Caki2 (cell line): ENCODE measurements at places on chromosomes 7 and 10. TPM values are rescaled to one million over a fixed set of nuclear protein-coding genes. Genes with fewer than 3 reads are reported as not detected.

Gene RNF133
- total RNA-seq = not detected in 2 replicates

Gene CUTC
- 13.4 and 21.3 TPM in 2 replicates for total RNA-seq

Gene NEUROD6
- total RNA-seq = not detected in 2 replicates

Gene NPTX2
- total RNA-seq = 38.3 and 40.5 TPM in 2 replicates

Gene LRMDA
- total RNA-seq = 18.7 and 20.3 TPM in 2 replicates

Gene RNLS
- 1.5 and 19.1 TPM in 2 replicates for total RNA-seq

Gene ARMC3
- 4.0 and 5.2 TPM in 2 replicates for total RNA-seq

Gene EXOSC1
- total RNA-seq = 52.6 and 63.7 TPM in 2 replicates

Gene FBXO24
- total RNA-seq = 0.23 and 0.71 TPM in 2 replicates

Gene SLC26A3
- total RNA-seq = not detected in 2 replicates

Gene NUTM2E
- total RNA-seq = not detected in 2 replicates

Gene NRP1
- total RNA-seq = 18.1 and 18.4 TPM in 2 replicates

Gene TES
- total RNA-seq = 82.8 and 134 TPM in 2 replicates

Gene POLD2
- 211 and 243 TPM in 2 replicates for total RNA-seq

Gene PTF1A
- not detected in 2 replicates for total RNA-seq
